ENCODE measurements at places on chromosomes 4 and X.

DNA sequence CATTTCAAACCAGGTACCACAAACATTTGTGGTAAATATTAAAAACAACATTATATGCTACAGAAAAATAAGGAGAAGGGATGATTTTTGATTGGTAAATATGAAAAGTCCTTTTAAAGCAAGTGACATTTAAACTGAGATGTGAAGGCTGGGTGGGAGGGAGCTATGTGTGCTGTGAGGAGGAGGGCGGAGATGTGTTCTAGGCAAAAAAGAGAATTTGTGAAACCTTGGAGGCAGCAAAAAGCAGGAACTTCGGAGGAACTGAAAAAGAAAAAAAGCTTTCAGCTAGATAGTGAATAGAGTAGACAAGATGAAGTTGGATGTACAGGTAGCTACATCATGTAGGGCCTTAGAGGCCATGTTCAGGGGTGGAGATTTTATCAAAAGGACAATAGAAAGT, 10.1 kb upstream of the ARAP2 start:
- no peak for DNase-seq

- DNase-seq = no peak
These were observed 71.4 kb upstream of the PSAPL1 start for GRCh38 chr4:7506119-7506518.

GRCh38 chr4:1265351-1265750, 16.4 kb upstream of the CTBP1 start:
- DNase-seq = no peak

DNA sequence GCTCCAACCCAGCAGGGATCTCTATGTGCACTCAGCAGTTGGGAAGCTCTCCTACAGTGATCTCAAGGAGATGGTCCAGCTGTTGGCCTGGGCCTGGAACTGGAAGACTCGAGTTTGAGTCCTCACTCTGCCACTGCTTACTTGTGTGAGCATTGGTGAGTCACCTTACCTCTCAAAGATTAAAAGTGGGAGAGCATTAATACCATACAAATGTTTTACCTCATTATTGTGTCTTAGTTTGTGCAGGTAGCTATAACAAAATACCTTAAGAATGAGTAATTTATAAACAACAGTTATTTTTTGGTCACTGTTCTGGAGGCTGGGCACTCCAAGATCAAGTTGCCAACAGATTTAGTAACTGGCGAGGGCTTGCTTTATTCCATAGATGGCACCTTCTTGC, 21.4 kb upstream of the ZNF827 start:
- DNase-seq = no peak

- no peak for DNase-seq
These were observed 105.4 kb upstream of the DIAPH2 start for GRCh38 chrX:96579252-96579651.

GRCh38 chr4:53788621-53789020, 197.3 kb upstream of the LNX1 start:
- no peak for DNase-seq

GRCh38 chr4:124337874-124338273, 374.7 kb downstream of the ANKRD50 start:
- DNase-seq = no peak

GRCh38 chr4:153467897-153468262, 1.7 kb downstream of the TMEM131L start:
- DNase-seq = no peak

DNA sequence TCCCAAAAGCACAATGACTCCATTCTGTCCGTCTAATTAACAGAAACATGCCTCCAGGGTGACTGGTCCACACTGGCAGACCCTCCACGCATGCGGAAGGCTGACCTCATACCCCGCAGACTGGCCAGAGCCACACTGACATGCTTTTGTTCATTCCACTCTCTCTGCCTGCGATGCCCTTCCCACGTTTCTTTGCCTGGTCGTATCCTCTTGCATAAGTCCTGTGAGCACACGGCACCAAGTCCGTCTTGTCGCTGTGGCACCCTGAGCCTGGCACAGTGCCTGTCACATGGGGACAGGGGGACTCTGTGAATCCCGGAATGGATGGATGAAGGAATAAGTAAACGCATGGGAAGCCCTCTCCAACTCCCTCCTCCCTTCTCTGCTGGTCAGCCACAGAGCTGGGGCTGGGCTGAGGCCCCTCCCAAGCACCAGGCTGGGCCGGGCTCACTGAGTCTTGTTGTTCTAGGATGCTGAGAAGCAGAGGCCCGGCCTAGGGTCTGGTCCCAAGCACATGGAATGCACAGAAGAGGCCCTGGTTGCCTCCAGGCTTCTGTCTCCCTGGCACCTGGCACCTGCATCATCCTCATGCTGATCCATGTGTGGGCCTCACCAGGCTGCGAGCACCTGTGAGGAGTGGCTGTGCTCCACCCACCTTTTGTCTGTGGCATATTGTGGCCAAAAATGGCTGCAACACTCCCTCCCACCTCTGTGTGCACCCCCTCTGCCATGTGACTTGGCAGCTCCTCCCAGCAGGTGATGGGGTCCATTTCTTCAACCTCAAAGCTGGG, 38.9 kb upstream of the C4orf50 start:
- no peak for DNase-seq

DNA sequence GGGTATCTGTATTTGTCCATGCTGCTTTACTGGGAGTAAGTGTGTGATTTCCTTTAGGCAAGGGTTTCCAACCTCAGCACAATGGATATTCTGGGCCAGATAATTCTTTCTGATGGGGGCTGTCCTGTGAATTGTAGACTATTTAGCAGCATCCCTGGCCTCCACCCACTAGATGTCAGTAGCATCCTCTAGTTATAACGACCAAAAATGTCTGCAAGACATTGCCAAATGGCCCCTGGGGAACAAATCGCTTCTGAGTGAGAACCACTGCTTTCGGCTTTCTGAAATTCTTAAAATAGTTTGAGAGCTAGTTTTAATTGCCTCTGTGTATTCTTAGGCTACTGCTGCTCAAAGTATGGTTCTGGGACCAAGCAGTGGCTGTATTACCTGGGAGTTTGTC, 81.2 kb upstream of the GPM6B start:
- DNase-seq = no peak

DNA sequence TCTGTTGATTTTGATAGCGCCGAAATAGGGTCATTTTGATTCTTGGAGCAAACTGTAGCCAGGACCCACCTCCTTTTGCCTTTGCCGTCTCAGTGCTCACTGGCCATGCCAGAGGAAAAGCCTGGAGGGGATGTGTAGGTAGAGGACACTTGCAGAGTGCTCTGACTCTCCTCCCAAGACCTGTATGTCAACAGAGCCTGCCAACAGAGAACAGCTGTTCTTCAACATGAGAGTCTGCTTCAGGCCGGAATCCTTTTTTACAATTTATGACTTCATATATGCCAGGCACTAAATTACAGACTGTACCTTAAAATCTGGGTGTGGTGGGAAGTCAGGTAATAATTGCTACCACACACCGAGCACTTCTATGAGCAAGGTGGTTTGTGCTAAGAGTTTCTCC, 94.2 kb downstream of the KDR start:
- no peak for DNase-seq

GRCh38 chrX:110519906-110520452, 161.3 kb downstream of the RTL9 start:
- DNase-seq = no peak

- DNase-seq = no peak
These were observed 17.2 kb upstream of the GPR173 start for GRCh38 chrX:53031380-53031779.

- DNase-seq = no peak
These were observed 79.2 kb upstream of the ATOH1 start for GRCh38 chr4:93749292-93749761.

GRCh38 chrX:40303256-40304077, 205.7 kb upstream of the BCOR start:
- DNase-seq = no peak

DNA sequence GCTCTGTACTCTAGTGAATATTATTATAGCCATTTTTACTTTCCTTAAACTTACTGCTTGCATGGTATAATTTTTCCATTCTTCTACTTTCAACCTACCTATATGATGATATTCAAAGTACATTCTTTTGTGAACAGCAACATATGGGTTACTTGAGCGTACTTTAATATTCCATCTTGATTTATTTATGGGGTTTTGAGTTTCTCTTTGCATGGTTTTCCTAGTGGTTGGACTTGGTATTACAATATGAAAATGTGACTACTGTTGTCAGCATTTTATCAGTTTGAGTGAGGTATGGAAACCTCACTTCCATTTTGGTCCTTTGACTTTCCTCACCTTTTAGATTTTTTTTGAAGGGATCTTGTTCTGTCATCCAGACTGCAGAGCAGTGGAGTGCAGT, 35.9 kb downstream of the ADGRG4 start:
- DNase-seq = no peak

DNA sequence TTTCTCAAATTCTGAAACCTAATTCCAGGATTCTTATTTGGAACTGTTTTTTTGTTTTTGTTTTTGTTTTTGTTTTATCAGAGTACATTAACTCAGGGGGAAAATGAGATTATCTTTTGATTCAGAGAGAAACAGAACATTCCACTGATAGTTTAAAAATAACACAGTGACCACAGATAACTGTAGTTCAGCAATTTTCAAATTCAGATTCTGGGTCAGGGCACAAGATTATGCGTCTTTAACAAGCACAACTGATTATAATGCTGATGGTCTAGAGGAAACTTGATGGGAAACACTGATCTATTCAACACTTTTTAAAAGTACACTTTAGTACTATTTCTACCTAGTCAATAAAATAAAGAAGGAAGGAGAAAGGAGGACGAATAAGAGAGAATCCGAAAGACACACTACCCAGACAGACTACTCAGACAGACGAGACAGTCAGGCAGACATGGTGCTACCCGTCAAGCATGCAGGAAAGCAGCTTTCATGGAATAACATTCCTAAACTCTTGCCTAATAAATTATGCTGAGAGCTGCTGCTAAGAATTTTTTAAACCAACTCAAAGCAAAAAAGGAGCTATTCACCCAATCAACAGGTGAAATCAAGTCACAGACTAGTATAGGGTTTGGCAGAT, 59.0 kb downstream of the APBB2 start:
- no peak for DNase-seq

- DNase-seq = no peak
These were observed 61.8 kb downstream of the HS3ST1 start for GRCh38 chr4:11366859-11367258.

DNA sequence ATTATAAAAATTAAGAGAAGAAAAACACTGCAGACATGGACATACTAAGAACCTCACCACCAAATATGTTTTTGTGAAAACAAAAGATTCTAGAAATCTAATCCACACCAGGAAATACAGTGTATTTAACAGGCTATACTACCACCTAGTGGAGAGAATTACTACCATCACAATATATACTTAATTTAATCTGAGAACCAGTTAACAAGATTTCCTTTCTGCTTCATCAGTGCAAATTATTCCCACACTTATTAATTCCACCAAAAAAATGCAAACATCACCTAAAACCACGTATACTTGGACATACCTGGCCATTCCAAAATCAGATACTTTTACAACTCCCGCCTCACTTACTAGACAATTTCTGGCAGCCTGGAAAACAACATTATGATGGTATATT, 7.0 kb upstream of the TXK start:
- DNase-seq = no peak

- no peak for DNase-seq
These were observed 86.8 kb downstream of the ABLIM2 start for GRCh38 chr4:8071766-8072165.

DNA sequence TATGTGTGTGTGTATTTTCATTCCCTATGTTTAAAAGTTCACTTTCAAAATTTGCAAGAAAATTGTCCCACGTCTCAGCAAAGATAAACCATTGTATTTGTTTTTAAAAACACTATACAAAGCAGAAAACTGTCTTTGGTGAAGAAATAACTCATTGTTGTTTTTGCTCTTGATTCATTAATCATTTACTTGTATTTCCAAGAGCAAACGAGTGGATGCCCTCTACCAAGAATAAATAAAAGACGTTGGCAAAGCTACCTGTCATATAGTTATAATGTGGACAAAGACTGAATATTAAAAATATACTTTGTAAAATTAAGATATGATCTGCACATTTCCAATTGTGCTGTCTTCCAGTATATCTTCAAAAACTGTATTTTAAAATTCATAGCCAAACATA, 210.9 kb upstream of the NDST3 start:
- no peak for DNase-seq

DNA sequence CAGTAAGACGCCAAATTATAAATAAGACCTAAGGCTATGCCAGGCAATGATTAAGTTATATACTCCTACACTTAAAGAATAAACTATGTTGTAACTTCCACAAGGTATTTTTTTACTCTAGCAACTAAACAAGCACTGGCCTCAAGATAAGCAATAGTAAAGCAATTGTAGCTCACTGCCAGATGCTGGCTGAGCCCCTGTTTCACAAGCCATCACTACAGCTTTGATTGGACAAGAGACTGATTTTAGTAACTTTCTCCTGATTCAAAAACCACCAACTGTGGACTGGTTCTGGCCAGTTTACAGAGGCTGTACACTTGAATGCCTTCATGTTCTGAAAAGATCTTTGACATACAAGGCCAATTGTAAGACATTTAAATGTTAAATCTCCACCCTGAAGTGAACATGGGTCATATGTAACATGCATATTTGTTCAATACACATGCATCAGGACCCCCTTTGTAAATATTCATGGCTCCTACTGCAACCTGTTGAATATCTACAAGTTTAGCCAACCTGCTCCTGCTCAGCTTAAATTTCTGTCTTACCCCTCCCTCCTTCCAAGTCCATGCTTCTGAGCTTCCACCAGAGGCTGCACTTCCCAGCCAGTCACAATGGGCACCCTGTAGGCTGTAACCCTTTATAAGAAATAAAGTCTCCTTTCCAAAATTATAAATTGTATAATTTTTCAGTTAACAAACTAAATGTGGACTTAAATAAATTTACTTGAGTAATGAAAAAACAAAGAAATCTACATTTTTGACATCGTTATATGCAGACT, 423.6 kb downstream of the ANKRD50 start:
- DNase-seq = no peak

GRCh38 chr4:185965426-185966384, 103.3 kb upstream of the TLR3 start:
- no peak for DNase-seq

- DNase-seq = no peak
These were observed 227.1 kb downstream of the ADGRL3 start for GRCh38 chr4:61427099-61427817.

DNA sequence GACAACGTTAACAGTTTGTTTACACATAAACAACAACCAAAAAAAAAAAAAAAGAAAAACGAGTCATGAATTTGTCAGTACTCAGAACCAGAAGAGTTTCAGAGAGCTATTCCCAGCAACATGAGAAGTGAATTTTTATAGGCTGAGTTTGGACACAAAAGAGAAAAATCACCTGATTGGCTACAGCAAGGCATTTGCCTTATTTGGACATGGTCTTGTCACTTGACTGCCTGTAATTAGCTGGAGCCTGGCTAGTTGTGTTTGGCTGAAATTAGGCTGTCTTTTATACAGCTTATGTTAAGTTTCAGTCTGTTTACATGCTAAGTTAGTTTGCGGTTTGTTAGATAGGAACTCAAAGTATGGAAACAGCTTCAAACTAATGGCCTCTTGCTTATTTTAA, 880 bp upstream of the TEX13A start:
- no peak for DNase-seq

- no peak for DNase-seq
These were observed 91.6 kb upstream of the STX18 start for GRCh38 chr4:4633431-4633830.
